ENCODE measurements at places on chromosomes 2 and 18.

DNA sequence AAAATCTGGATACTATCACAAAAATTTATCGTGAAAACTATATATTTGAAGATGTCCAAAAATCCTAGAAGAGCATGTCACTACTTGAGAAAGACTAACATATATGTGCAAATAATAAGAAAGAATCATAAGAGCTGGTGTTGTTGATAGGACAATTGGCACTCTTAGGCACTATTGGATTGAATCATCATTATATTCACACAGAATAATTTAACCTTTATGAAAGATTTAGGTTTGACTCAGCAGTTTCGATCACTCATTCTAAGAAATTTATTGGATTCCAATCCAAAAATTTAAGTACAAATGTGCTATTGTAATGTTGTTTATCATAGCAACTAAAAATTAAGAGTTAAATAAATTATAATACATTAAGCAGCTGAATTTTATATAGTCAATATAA lies 503.6 kb downstream of the SPAG16 start:
- DNase-seq, result no peak

DNA sequence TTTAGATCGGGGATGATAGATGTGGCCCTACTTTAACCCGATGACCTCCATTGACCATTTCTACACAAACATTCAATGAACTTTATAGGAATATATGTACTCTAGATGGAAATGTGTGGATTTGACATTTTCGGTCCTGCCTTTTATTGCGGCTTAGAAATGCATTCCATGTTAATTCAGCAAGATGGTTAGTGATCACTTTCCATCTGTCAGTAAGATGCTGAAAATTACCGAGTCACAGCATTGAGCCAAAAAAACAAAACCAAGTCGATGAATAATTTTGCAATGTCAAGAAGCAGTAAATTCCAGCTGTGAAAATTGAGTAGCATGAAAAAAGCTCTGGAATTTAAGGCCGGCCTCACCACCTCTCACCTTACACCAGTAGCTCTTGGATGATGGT lies 1642.6 kb upstream of the NXPH2 start:
- DNase-seq, result no peak

- peak; percentile 37 for DNase-seq
Measured at GRCh38 chr2:171924170-171924942, 2.1 kb downstream of the HAT1 start.

DNA sequence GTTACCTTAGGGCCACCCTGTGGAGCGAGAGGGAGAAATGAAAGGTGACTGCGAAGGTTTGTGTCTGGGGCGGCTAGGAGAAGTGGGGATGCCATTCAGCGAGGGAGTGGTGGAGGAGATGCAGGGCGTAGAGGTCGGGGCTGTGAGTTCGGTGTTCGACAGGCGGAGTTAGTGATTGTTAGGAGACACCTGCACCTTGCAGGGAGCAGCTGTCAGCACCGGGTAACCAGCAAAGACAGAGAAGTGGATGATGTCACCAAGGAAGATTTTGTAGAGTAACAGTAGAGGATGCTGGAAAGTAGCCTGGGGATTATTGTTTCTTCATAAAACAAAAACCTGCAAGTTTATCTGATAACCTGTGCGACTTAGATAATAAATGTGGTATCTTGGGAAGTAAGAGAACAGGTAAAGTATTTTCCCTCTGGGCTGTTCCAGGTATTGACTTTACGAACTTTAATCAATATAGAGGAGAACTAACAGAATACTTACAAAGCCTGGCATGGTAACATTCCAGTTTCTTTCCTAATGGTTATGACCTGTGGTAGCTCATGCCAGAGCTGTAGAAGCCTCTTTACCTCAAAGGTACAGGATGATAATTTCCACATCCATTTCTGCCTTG lies 63.8 kb downstream of the SPTBN1 start:
- DNase-seq, result no peak

- peak; percentile 51 for DNase-seq
Measured at GRCh38 chr2:149595056-149595963, 7.7 kb upstream of the MMADHC start.

DNA sequence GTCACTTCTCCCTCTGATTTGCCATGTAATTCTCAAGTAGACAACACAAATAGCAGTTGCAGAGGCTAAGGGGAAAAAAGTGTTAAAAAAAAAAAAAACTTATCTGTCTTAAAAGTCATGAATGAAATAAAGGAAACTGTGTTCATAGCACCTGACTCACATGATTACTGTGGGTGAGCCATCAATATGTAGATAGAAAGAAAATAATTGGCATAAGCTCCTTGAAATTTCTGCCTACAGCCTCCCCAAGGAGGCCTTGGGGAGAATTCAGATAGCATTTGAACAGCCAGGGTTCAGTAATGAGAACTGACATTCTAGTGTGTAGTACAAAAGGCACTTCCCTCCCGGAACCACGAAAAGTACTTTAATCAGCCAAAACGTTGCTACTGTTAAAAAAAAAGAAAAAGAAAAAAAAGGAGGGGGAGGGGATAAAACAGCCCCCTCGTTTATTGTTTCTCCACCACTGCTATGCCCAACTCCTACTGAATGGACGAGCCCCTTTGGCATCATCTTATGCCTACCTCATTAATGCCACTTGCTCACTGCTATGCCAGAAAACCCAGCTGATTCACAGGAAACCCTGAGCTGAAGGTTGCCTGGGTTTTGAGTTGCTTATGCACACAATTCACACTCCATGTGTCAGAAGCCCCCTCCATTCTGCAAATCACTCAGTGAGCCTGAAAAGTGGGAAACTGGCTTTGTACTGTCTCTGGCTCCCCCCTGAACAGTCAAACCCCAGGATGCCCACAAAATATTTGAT lies 65.5 kb upstream of the KLF7 start:
- DNase-seq, result no peak

- DNase-seq, result no peak
Measured at GRCh38 chr2:159933040-159933726, 129.2 kb downstream of the PLA2R1 start.

DNA sequence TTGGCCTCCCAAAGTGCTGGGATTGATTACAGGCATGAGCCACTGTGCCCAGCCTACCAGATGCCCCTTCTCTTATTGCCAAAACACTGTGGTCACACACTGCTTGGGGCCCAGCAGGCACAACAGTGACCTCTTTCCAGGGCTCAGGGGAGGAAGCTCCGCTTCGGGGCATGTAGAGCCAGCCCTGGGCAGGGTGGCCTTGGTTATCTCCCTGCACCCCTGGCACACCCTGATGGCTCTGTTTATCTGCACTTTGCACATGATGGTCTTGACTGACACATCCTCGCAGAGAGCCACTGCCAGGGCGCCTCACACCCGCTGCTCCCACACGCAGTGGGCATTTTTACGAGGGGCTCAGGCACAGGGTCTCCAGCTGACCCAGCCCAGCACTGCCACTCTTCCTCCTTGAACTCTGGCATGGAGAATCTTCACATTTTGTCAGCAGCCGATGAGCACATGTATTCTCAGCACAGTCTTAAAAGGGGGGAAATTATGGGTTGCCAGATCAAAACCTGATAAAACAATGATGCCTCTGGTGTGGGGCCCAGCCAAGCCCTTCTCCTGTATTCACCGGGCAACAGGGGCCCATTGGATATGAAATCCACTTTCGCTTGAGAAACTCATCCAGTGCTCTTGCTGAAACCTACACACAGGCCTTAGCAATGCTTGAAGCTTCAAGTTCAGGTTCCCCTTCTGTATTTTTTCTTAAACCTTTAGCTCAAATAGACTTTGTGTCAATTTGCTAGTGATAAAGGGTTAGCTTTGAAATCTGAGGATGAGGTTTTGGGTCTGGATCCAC lies 5.9 kb downstream of the GYPC start:
- DNase-seq, result no peak

GRCh38 chr2:183455056-183455455 lies 330.8 kb downstream of the NUP35 start:
- DNase-seq, result no peak

DNA sequence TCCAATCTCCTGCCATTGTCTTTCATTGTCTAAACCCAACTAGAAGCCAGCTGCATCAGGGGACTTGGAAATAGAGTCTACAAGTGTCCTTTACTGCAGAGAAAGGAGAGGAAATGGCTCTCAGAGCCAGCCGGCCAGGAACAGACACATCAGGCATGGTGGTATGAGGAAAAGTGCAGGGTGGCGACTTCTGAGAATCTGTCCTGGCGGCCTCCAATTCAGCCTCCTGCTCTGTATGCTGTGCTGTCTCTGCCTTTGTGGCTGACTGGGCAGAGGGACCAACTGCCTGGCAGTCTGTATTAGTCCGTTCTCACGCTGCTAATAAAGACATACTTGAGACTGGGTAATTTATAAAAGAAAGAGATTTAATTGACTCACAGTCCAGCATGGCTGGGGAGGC lies 36.8 kb upstream of the AQP4 start:
- DNase-seq, result no peak

DNA sequence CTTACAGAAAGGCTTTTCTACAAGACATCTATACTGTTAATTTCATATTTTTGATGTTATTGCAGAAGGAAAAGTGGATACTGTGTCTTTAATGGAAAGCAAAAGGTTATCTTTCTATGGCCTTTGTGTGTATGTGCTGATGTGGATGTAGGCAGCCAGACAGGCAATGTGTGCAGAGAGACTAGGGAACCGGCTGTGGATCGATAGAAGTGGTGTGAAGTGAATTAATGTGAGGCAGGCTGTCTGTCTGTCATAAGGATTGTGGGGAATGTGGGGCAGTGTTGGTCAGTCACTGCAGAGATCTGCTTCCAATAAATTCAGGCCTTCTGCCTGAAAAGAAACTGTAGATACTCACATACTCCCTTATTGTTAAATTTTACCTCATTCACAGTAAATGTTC lies 156.7 kb downstream of the WDR7 start:
- DNase-seq, result no peak

DNA sequence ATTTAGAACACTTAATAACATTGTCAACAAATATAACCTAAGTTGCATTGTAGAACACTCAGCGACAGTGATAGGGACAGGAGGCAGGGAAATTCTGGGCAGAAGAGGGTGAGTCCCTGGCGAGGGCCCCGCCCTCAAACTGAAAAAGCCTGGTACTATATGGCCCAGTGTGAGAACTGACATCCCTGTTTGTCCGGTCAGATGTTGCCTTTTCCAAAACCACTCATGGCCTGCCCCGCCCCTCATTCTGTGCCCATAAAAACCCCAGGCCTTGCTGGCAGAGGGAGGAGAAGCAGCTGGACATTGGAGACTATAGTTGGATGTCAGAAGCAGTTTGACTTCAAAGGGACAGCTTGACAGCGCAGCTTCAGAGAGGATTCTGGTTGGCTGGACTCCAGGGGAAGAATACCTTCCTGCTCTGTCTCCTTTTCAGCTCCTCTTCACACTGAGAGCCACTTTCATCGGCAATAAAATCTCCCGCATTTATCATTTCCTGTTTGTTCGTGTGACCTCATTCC lies 47.0 kb downstream of the FAM117B start:
- DNase-seq, result no peak

GRCh38 chr2:80365762-80366161 lies 61.2 kb upstream of the LRRTM1 start:
- DNase-seq, result peak; percentile 92

DNA sequence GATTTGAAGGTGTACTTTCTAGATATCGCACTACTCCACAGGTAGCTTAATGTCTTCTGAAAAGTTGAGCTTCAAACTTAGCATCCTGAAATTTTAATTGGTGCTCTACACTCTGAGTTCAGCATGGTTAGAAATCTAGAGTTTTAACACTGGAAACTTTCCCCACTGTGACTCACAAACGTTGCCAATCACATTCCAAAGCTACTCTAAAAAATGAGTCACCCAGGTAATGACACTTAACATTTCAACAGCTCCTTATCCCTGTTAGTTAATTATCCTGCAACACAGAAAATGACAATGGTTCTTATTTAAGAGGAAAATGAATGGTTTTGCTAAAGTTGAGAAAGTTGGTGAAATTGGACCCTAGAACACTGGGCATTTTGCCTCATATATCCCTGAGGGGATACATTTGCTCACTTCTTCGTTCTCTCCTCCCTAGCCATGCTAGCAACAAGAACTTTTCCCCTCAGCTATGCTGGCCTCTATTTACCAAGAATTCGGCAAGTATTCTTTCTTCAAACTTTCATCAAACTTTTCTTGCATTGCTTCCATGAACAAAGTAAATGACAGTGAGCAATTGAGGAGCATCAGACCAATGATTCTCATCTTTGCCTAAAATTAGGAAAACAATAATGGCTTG lies 1024.1 kb upstream of the KLHL29 start:
- DNase-seq, result peak; percentile 82

DNA sequence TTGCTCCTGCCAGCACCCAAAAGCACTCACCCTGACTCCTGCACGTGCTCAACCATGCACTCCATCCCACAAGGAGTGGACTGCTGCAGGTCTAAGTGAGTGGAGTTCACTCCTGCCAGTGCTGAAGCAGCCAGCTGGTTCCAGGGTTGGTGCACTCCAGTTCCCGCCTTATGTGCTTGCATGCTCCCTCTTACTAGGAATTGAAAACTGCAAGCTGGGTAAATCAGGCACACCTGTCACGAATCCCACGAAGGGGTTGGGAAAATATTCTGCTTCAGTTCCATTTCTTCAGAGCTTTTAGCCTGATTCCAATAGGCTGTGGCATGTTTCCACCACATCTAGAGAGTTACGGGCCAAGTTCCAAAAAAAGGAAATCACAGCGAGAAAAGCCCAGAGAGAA lies 1365.5 kb upstream of the CHAC2 start:
- no peak for DNase-seq

DNA sequence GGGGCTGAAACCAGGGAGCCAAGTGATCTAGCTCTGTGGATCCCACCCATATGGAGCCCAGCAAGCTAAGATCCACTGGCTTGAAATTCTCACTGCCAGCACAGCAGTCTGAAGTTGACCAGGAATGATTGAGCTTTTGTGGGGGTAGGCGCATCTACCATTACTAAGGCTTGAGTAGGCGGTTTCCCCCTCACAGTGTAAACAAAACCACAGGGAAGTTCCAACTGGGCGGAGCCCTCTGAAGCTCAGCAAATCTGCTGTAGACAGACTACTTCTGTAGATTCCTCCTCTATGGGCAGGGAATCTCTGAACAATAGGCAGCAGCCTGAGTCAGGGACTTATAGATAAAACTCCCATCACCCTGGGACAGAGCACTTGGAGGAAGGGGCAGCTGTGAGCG lies 96.7 kb downstream of the CCDC148 start:
- peak; percentile 40 for DNase-seq

DNA sequence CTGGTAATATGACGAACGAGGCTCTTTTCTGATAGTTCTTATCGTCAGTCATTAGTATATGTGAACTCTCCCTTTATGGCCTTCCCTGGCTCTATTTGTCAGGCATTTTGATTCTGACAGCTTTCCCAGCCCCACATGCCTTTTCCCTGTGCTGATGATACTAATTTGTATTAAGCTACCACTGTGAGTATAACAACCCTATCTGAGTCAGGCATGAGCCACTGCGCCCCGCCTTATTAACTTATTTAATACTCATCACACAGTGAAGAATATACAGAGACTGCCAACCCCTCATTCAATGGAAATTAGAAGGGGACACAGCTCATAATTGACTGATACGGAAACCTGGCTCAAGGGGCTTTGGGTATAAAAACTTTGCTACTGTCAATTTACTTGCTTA lies 140.0 kb downstream of the NETO1 start:
- no peak for DNase-seq

- DNase-seq, result no peak
Measured at GRCh38 chr2:198375083-198375410, 570.7 kb downstream of the PLCL1 start.

Measured in mesendoderm (in vitro differentiated cells).